ENCODE measurements at places on chromosomes 4 and X.

DNA sequence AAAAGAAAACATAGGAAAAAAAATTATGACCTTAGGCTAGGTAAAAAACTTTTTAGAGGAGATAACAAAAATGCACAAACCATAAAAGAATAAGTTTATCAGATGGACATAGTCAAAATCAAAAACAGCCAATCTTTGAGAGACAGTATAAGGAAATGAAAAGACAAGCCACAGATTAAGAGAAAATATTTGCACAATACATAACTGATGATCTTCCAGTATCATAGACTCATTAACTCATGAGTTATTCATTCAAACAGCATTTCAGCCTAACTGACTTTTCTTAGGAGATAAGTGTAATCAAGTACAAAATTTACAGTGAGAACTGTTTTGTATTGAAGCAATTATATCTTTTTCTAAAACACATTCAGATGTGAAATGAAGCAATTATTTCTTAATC is 183.8 kb downstream of the FBXO8 start:
- H3K27ac ChIP-seq: no peak overlapping the region
- no peaks in the 10 kb centered on the region for H3K4me1 ChIP-seq
- no peak overlapping the region for H3K4me3 ChIP-seq
- no peak for DNase-seq
- H3K36me3 ChIP-seq: no peaks in the 10 kb centered on the region

DNA sequence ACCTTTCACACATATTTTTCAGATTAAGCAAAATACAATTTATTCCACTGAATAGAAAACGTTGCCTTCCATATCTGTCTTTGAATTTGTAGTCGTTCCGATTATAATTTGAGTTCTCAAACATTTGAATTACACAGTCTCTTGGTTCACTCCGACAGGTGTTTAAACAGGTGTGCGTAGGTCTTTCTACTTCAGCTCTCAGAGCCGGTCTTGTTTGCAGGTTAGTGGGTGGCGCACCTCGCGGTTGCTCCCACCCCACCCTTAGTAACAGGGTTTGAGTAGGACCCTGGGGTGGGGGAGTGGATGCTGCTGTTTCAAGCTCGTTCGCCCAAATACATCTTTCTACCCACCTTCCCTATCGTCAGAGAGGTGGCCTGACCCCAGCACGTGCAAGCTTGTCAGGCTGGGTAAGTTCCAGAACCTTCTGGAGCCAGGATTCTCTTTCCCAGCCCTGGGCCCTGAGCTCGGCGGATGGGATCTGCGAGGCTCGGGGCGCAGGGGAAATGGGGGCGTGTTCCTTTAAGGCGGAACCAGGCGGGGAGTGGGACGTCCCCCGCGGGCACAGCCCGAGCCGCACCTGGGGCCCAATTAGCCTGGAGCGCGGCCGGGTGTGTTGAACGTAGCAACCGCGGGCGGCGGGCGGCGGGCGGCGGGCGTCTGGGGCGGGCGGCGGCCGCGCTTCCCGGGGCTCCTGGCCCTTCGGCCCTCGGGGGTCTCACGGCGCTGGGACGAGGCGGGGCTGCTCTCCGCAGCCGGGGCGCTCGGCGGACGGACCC is at the start of gene FAM149A:
TSS of gene FAM149A (plus strand) at position 591 of the 776 bp plus-strand sequence.
- no peak for DNase-seq
- H3K36me3 ChIP-seq: no peaks in the 10 kb centered on the region
- H3K4me1 ChIP-seq: peaks cover 2% of the 10 kb centered on the region
- H3K27me3 ChIP-seq: peaks cover 5% of the 10 kb centered on the region
- H3K4me3 ChIP-seq: peak within 1 kb of the TSS; percentile 52

DNA sequence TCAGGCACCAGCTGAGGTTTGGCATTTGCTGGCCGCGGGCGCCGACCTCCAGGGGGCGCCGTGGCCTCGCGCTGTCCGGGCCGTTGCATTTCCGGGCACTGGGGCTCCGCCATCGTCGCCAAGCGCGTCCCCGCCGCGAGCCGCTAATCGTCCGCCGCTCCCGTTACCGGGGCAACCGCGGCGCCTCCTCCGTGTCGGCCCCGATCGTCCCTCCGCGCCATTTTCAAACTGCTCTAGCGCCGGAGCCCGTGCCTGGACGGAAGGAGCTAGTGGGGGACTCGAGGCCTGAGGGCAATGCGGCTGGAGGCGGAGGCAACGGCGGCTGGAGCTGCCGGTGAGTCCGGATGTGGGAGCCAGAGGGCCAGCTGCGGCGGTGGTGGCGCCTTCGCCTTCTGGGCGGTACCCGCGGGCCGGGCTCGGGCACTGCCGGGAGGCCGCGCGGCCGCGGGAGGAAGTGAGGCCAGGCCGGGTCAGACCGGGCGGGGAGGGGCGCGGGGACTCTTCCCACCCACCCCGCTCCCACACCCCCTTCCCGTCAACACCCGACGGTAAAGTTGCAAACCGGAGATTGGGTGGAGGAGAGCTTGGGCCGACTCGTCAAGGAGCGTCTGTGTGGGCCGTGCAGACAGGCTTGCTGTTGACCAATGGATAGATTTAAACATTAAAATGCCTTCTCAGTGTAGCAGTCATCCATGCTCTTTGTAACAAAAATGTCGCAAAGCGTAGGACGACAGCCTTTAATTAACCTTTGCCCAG is at the start of gene CEP135:
TSS of gene CEP135 (plus strand) at position 220 of the 756 bp plus-strand sequence. CDS start 3,186 bp downstream, outside the sequence.
- H3K27me3 ChIP-seq: no peaks in the 10 kb centered on the region
- no peak within 1 kb of the TSS for H3K27ac ChIP-seq
- no peaks in the 10 kb centered on the region for H3K36me3 ChIP-seq
- peak; percentile 82 for DNase-seq
- peak within 1 kb of the TSS; percentile 59 for H3K4me3 ChIP-seq
- H3K4me1 ChIP-seq: no peaks in the 10 kb centered on the region

- H3K4me3 ChIP-seq: no peak overlapping the region
- no peaks in the 10 kb centered on the region for H3K36me3 ChIP-seq
- no peaks in the 10 kb centered on the region for H3K27me3 ChIP-seq
- DNase-seq: no peak
These were observed 12.6 kb downstream of the SYN1 start for GRCh38 chrX:47607091-47607490.

- H3K4me3 ChIP-seq: no peak overlapping the region
- no peak for DNase-seq
- H3K36me3 ChIP-seq: no peaks in the 10 kb centered on the region
- no peaks in the 10 kb centered on the region for H3K4me1 ChIP-seq
- H3K27ac ChIP-seq: no peak overlapping the region
- H3K27me3 ChIP-seq: no peaks in the 10 kb centered on the region
These were observed 87.0 kb downstream of the RNF150 start for GRCh38 chr4:141046255-141046654.

DNA sequence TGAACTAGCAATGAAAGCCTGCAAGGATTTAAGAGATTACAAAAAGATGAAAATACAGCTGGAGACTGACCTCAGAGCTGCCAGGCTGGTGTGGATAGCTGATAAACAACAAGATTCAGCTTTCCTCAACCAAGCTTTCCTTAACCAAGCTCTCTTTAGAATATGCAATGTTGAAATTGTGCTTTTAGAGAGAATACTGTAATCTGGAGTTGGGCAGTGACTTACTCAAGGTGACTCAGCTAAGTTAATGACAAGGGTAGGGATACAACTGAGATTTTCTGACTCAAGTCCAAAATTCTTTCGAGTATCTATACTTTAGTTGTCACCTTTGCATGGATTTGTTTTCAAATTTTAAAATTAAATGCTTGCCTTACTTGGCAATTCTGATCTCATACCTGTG is 98.0 kb downstream of the AMMECR1 start:
- H3K4me3 ChIP-seq: no peak overlapping the region
- H3K27me3 ChIP-seq: no peaks in the 10 kb centered on the region
- no peaks in the 10 kb centered on the region for H3K36me3 ChIP-seq
- H3K27ac ChIP-seq: no peak overlapping the region
- H3K4me1 ChIP-seq: no peaks in the 10 kb centered on the region

DNA sequence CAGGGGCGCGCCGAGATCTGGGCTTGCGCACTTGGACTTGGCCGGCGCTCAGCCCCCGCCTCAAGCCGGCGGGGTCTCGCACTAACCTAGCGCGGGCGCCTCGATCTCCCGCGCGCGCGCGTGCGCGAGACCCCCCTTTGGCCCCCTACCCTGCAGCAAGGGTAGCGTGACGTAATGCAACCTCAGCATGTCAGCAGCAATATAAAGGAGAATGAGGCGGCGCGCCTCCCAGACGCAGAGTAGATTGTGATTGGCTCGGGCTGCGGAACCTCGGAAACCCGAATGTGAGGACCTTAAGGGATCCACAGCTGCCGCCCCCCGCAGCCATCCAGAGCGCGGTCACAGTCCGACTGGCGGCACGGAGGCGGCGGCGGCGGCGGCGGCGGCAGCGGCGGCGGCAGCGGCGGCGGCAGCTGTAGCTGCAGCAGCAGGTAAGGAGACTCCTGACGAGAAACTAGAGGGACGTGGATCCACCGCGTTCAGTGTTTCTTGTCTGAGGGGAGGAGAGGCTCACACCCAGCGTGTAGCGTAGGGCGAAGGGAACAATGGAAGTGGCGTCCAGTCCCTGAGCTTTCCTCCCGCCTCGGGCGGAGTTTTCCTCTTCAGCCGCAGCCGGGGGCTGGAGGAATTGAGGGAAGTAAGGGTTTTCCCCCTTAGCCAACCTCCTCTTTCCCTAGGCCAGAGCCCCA is at the start of the genes SATL1 and ZNF711:
TSS of gene SATL1 (minus strand) at position 19 of the 689 bp plus-strand sequence. CDS start 134,811 bp downstream, outside the sequence.
TSS of gene ZNF711 (plus strand) at position 231 of the 689 bp plus-strand sequence. CDS start 3,582 bp downstream, outside the sequence.
- no peaks in the 10 kb centered on the region for H3K27me3 ChIP-seq
- DNase-seq: peak; percentile 54
- peak within 1 kb of the TSS; percentile 99 for H3K4me3 ChIP-seq
- H3K36me3 ChIP-seq: no peaks in the 10 kb centered on the region

- H3K27me3 ChIP-seq: no peaks in the 10 kb centered on the region
- no peak overlapping the region for H3K4me3 ChIP-seq
- H3K36me3 ChIP-seq: no peaks in the 10 kb centered on the region
- no peak overlapping the region for H3K27ac ChIP-seq
- no peaks in the 10 kb centered on the region for H3K4me1 ChIP-seq
These were observed 263.2 kb upstream of the ITM2A start for GRCh38 chrX:79630033-79631009.

- H3K36me3 ChIP-seq: no peaks in the 10 kb centered on the region
- DNase-seq: peak; percentile 70
- H3K4me1 ChIP-seq: no peaks in the 10 kb centered on the region
- no peaks in the 10 kb centered on the region for H3K27me3 ChIP-seq
These were observed 345.5 kb downstream of the ANK2 start for GRCh38 chr4:113394730-113395530.

DNA sequence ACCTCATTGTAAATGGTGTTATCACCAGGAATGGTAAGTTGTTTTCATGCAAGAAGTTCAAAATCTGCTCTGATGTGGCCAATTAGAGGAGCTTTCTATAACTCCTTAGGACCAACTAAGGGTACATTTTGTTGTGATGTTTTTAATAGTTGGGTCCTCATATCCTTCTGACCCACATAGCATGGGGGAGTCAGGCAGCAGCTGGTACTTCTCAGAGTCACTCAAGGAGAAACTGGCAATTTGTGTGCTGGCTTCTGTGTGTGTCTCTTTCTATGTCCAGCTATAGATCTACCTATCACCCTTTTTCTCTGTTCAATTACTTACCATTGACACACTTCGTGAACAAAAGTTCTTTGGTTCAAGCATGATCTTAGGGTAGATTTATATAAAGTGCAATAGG is 194.3 kb upstream of the TENM3 start:
- no peak overlapping the region for H3K4me3 ChIP-seq
- no peaks in the 10 kb centered on the region for H3K4me1 ChIP-seq
- no peak for DNase-seq
- no peak overlapping the region for H3K27ac ChIP-seq
- no peaks in the 10 kb centered on the region for H3K27me3 ChIP-seq

DNA sequence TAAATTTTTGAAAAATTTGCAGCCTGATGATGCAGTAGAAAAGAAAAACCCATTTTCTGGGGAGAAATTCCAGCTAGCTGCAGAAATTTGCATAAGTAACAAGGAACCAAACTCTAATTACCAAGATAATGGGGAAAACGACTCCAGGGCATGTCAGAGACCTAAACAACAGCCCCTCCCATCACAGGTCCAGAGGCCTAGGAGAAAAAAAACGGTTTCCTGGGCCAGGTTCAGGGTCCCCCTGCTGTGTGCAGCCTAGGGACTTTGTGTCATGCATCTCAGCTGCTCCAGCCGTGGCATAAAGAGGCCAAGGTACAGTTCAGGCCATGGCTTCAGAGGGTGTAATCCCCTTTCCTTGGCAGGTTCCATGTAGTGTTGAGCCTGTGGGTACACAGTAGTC is 733.7 kb upstream of the CT83 start:
- H3K27me3 ChIP-seq: no peaks in the 10 kb centered on the region
- no peak overlapping the region for H3K27ac ChIP-seq
- 0 out of 2 replicates have a peak, but pooled peaks cover 1% of the 10 kb centered on the region for H3K4me1 ChIP-seq
- no peak overlapping the region for H3K4me3 ChIP-seq

- H3K27ac ChIP-seq: no peak overlapping the region
- H3K27me3 ChIP-seq: no peaks in the 10 kb centered on the region
- no peak for DNase-seq
- H3K36me3 ChIP-seq: no peaks in the 10 kb centered on the region
- H3K4me1 ChIP-seq: peaks cover 3% of the 10 kb centered on the region
These were observed 112.7 kb downstream of the ASMT start for GRCh38 chrX:1727531-1728027.

GRCh38 chr4:122890147-122890795 is 32.1 kb downstream of the NUDT6 start:
- no peak for DNase-seq
- H3K27ac ChIP-seq: no peak overlapping the region
- no peaks in the 10 kb centered on the region for H3K27me3 ChIP-seq
- no peaks in the 10 kb centered on the region for H3K4me1 ChIP-seq
- peaks cover 3% of the 10 kb centered on the region for H3K36me3 ChIP-seq

DNA sequence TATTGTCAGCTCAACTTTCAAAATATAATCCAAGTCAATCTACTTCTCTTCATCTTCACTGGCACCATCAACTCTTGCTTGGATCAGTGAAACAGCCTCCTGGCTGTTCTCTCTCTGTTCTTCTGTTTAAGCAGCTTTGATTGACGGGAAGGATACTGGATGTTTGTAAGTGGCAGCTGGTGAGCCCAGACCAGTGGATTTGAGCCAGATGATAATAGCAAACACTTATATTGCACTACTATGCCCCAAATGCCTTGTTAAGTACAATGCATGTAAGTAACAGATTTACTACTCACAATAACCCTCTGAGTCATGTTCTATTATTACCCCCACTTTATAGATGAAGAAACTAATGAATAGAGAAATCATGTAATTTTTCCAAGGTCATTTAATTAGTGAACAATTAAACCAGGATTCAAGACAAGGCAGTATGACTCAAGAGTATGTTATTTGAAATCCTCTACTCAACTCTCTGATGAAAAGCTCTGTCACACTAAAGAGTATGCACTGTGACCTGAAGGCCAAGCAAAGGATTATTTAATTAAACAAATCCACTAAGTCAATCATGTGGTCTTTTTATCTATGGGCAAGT is 44.8 kb downstream of the SPANXN3 start:
- no peak for DNase-seq
- no peaks in the 10 kb centered on the region for H3K4me1 ChIP-seq
- H3K4me3 ChIP-seq: no peak overlapping the region
- H3K27me3 ChIP-seq: no peaks in the 10 kb centered on the region
- no peaks in the 10 kb centered on the region for H3K36me3 ChIP-seq
- no peak overlapping the region for H3K27ac ChIP-seq

DNA sequence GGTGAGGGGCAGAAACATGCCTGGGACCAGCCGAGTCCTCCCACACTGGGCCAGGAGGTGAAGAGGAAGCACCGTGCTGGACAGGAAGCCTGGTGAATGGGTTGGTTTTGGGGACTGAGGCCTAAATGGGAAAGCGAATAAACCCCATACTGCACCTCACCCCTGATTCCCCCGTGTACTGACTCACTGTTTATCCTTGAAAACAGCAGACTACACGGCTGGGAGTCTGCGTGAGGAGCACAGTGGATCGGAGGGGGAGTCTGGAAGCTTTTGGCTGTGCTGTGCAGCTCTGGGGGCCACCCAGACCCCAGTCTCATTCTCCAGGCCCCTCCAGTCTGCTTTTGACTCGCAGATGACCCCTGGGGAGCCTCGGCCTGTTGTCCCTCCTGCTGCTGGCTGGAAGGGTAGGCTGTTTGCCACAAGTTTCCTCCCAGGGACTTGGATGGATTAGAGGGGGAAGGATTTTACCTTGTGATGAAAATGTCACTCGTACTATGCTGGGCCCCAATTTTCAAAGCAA is 90.0 kb downstream of the PSAPL1 start:
- H3K4me3 ChIP-seq: no peak overlapping the region
- no peaks in the 10 kb centered on the region for H3K4me1 ChIP-seq
- no peaks in the 10 kb centered on the region for H3K36me3 ChIP-seq
- DNase-seq: no peak

Data from iPS DF 6.9 (cell line).